ENCODE measurements at places on chromosomes 4 and X. TPM values are rescaled to one million over a fixed set of nuclear protein-coding genes. Genes with fewer than 3 reads are reported as not detected.
A peak's percentile ranks its signal among the peaks of the same experiment; 100 is the strongest.

The HSPA4L gene
- 0.26 TPM for total RNA-seq

The MAGED4B gene
- total RNA-seq = 13.9 TPM

The MID1 gene
- total RNA-seq = 9.1 TPM

The TIGD4 gene
- not detected for total RNA-seq

The MAGEA12 gene
- not detected for total RNA-seq

The ADH1B gene
- total RNA-seq = 684 TPM

The NAP1L3 gene
- total RNA-seq = 3.5 TPM

The MAB21L2 gene
- not detected for total RNA-seq

The CXorf49 gene
- not detected for total RNA-seq

The DSPP gene
- not detected for total RNA-seq

The GAGE12F gene
- not detected for total RNA-seq

DNA sequence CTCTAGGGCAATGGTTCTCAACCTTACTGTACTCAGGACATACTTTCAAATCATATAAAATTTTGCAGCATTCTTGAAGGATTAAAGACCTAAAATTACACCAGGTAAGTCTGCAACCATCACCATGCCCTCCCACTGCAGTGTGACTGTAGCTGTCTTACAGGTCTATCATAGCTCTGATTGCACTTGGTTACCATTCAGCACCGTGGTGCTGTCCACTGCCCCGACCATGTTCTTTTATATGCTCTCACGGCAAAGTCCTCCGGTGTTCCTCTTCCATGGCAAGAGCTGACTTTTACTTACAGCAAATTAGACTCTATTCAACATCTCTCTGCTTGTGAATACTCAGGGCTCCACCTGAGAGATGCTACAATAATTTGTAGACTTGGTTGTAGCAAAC lies 11.5 kb downstream of the CRMP1 start:
- no peak for DNase-seq

DNA sequence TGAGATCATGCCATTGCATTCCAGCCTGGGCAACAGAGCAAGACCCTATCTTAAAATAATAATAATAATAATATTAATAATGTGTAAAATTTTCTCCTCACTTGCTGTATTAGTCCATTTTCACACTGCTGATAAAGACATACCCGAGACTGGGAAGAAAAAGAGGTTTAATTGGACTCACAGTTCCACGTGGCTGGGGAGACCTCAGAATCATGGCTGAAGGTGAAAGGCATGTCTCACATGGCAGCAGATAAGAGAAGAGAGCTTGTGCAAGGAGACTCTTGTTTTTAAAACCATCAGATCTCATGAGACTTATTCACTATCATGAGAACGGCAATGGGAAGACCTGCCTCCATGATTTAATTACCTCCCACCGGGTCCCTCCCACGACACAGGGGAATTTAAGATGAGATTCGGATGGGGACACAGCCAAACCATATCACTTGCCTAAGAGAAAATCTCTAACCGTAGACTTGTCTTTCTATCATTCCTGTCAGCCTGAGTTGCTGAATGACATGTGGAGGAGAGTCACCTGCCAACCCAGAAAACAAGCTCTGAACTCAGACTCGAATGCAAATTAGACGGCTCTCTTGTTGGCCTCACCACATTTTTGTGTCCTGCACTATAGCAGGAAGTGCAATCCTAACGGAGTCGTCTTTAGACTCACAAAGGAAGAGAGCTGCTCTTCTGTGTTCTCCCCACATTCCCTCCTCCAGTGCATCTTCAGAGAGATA lies 51.9 kb upstream of the DCTD start:
- no peak for DNase-seq

- no peak for DNase-seq
These were observed 23.2 kb upstream of the AMELX start for GRCh38 chrX:11269996-11270395.

DNA sequence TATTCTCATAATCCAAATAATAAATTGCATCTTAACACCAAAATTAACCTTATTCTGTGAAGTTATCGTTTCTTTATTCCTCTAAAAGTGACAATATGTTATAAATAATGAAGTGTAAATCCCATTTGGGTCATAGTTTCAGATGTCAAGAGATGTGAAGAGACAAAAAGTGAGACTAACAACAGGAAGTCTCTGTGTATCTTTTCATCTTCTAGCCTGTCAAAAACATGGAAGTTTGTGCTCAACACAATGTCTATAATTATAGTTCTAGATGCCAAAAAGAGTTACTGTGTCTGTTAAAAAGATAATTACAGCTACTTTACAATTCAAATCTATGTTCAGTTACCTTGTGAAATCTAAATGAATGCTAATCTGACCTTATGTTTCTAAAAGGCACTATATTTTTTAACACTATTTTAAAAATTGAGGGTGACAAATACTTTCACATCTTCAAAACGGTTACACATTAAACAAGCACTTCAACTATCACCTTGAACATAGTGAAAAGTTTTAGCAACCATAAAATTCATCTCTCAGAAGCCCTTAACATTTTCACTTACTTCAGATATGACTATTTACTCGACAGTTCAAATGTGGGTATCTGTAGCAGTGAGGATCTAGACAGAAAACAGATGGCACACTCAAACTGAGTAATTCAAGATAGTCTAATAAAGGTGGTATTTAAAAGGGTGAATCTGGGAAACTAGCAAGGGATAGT lies 509.8 kb downstream of the ARAP2 start:
- no peak for DNase-seq

DNA sequence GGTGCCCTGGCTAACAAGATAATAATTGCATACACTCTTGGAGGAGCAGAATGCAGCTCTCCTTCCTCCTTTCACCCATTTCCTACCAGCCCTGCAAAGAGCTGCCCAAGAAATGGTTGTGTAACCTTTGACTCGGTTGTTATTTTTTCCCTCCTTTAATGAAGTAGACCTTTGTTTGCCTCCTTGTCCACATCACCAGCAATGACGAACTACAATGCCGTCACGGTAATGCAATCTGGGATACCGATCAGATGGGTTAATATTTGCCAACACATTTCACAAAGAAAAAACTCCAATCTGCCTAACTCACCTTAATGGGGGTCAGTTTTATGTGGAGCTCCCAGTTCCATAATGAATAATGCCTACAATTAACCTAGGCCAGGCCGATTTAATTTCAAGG lies 32.0 kb downstream of the GPRIN3 start:
- no peak for DNase-seq

GRCh38 chrX:41153448-41153847 lies 68.2 kb downstream of the USP9X start:
- DNase-seq = no peak

- DNase-seq = no peak
These were observed 572.1 kb downstream of the C4orf33 start for GRCh38 chr4:129668092-129668491.

DNA sequence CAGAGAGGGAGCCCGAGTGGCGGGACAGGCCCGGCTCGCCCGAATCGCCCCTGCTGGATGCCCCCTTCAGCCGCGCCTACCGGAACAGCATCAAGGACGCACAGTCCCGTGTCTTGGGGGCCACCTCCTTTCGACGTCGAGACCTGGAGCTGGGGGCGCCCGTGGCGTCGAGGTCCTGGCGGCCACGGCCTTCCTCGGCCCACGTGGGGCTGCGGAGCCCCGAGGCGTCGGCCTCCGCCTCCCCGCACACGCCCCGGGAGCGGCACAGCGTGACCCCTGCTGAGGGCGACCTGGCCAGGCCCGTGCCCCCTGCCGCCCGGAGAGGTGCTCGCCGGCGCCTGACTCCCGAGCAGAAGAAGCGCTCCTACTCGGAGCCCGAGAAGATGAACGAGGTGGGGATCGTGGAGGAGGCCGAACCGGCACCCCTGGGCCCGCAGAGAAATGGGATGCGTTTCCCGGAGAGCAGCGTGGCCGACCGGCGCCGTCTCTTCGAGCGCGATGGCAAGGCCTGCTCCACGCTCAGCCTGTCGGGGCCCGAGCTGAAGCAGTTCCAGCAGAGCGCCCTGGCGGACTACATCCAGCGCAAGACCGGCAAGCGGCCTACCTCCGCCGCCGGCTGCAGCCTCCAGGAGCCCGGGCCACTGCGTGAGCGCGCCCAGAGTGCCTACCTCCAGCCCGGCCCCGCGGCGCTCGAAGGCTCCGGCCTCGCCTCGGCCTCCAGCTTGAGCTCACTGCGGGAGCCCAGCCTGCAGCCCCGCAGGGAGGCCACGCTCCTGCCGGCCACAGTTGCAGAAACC lies 156.9 kb downstream of the SOWAHB start:
- DNase-seq = no peak

DNA sequence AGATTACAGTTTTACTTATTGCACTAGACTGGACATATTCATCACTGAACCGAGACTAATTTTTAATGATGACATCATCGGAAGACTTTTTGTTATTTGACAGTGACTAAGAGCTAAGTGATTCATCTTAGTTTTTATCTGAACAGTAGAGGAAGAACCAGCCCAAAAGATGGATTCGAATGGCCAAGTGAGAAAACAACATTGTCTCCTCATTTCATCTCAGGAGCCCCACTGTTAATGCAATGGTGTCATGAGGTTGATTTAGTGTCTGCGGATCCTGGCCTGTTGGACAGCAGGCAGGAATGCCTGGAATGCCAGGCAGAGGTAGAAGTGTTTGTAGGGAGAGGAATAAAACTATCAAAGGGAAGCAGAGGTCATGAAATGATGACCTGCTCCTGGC lies 37.8 kb upstream of the HPF1 start:
- DNase-seq = no peak

GRCh38 chr4:109410776-109411175 lies 22.8 kb upstream of the SEC24B start:
- no peak for DNase-seq

DNA sequence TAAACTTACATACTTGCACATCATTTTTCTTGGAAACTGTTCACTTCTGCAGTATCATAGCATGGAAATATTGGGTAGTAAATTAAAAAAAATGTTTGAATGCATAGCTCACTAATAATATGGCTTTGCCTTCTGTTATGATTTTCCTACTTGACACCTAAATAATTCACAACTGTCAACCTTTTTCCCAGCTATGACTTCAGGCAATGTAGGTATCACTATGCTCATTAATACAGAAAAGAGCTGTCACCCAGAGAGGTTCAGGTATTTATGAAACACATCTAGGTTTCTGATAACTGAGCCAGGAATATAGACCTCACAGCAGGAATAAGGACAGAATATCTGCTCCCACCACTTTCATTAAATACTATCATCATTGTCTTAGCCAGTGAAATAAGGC lies 289.5 kb downstream of the ACTRT1 start:
- DNase-seq = no peak

DNA sequence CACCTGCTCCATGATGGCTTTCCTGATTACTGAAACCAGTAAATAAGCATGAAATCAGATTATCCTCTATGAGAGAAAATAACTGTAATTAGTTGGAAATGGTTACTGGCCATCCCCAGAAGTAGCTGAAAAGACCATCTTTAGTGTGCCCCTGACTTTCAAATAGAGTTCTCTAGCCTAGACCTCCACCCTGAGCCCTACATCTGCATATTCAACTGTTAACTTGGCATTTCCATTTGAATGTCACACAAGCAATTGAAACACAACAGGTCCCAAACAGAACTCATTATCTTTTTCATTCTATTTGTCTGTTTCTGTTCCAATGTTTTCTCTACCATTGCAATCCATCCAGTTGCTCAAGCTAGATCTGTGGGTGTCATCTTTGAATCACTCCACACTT lies 952.3 kb downstream of the RPA4 start:
- DNase-seq = no peak

- no peak for DNase-seq
These were observed 51.3 kb upstream of the NFKB1 start for GRCh38 chr4:102449751-102450352.

- DNase-seq = no peak
These were observed 195.0 kb upstream of the ANK2 start for GRCh38 chr4:112854420-112854819.

DNA sequence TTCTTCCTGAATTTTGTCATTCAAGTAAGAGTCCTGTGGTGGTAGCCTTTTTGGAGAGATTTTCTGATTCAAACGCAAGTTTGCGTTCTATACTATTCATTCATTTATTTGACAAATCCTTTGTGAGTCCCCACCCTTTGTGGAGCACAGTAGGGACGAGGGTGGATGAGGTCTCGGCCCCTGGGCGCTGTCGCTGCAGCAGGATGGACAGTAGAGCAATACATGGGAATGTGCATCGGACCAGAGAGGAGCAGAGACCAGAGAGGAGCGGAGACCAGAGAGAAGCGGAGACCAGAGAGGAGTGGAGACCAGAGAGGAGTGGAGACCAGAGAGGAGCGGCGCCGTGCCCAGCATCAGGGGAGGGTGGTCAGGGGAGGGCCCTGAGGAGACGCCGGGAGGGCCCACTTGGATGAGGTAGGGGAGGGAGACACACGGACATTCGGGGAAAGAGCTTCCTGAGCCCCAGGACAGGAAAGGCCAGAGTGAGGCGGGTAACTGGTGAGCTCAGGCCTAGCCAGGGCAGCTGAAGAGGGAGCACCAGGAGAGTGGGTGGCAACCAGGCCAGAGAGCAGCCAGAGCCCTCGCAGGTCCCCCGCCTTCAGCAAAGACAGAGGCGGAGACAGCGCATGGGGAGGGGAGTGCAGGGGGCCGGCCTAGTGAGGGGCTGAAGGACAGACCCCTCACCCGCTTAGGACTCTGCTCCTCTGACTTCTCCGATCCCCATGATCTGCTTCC lies 67.3 kb downstream of the NAT8L start:
- DNase-seq = no peak

- peak; percentile 81 for DNase-seq
These were observed at the start of gene TSPAN7 for GRCh38 chrX:38561126-38561868. TSPAN7 (plus strand) TSS chrX:38561542; CDS start chrX:38561547, 5 bp downstream.

- DNase-seq = no peak
These were observed 36.5 kb downstream of the SLC7A11 start for GRCh38 chr4:138205531-138206233.

- DNase-seq = no peak
These were observed 93.5 kb downstream of the MGST2 start for GRCh38 chr4:139759097-139759496.

- DNase-seq = no peak
These were observed 67.6 kb downstream of the TRIM2 start for GRCh38 chr4:153271820-153272219.

GRCh38 chrX:40734971-40735324 lies 394 bp downstream of the MED14 start:
- DNase-seq = peak; percentile 36

DNA sequence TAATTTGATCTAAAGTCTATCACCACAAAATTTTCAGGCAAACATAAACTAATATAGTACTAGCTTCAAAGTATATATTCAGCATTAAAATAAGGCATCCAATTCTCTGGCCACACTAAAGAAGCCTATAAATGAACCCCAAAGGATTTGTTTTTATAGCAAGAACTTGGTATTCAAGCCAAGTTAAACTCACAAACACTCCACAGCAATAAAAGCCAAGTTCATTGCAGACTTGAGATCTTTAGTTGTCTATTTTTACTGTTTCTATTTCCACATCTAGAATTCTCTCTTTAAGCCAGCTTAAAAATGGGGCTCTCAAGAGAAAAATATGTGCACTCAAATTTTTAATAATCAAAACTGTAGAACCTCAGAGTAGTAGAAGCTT lies 51.1 kb downstream of the WDFY3 start:
- DNase-seq = no peak

GRCh38 chr4:12360391-12360790 lies 931.7 kb upstream of the HS3ST1 start:
- DNase-seq = no peak

- DNase-seq = no peak
These were observed 136.6 kb upstream of the HHIP start for GRCh38 chr4:144509088-144510015.

GRCh38 chr4:153205757-153206156 lies 1.5 kb downstream of the TRIM2 start:
- DNase-seq = no peak

GRCh38 chr4:11769434-11769833 lies 340.7 kb upstream of the HS3ST1 start:
- peak; percentile 19 for DNase-seq

GRCh38 chr4:186982160-186982559 lies 258.5 kb upstream of the FAT1 start:
- DNase-seq = no peak

GRCh38 chr4:80309294-80310004 lies 26.1 kb upstream of the CFAP299 start:
- DNase-seq = no peak

All from uterus (tissue), 4 donors.